Activated CD8-positive, alpha-beta T cell treated with anti-CD3 and anti-CD28 coated beads for 36 hours (primary cell): ENCODE measurements at places on chromosomes 12 and 14. TPM values are rescaled to one million over a fixed set of nuclear protein-coding genes. Genes with fewer than 3 reads are reported as not detected.

SPX gene
- total RNA-seq: not detected

BRF1 gene
- 25.3 TPM for total RNA-seq

ISCA2 gene
- 29.1 TPM for total RNA-seq

OTOGL gene
- not detected for total RNA-seq

GPR65 gene
- total RNA-seq: 16.9 TPM

IFI27 gene
- total RNA-seq: 4.1 TPM

MON2 gene
- 29.0 TPM for total RNA-seq

IL31 gene
- total RNA-seq: not detected

FLRT2 gene
- total RNA-seq: not detected

KRT7 gene
- total RNA-seq: 2.1 TPM

GRCh38 chr12:108358580-108358965 is 19.5 kb upstream of the CMKLR1 start:
- no peak overlapping the region for H3K27ac ChIP-seq
- H3K4me3 ChIP-seq: no peak overlapping the region
- no peak for DNase-seq
- no peaks in the 10 kb centered on the region for H3K36me3 ChIP-seq
- peaks cover 2% of the 10 kb centered on the region for H3K4me1 ChIP-seq
- peaks cover 2% of the 10 kb centered on the region for H3K27me3 ChIP-seq

DNA sequence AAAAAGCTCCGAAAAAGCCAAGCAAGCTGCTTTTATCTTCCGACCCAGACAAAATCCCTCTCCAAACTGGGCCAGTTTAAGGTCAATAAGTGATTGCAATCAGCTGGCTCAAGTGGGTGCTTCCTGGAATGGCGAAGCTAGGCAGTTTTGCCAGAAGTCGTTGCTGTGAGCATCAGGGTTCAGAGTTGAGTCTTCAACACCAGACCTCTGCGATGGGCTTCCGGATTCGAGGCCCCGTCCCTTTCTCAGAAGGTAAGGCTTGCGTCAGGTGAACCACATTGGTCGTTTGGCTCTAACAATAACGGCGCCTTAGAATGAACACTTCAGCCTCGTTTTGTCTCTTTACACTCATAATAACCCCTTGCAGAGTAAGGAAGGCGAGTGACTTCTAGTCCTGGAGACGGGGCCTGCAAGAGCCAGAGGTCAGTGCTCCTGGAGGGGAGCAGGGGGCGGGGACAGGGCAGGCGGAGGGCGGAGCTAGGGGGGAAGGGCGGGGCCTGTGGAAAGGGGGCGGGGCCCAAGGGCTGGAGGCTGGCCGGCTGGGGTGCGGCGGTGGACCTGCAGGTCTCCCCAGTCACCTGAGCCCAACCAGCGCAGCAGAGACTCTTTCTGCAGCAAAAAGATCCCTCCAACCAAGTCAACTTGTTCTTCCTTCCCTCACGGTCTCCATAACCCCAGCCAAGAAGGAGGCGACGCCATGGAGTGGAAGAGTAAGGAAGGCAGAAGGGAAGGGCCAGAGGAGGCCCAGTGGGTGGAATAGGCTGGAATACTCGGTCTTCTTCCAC is 34.0 kb upstream of the NFYB start:
- no peak for DNase-seq
- no peaks in the 10 kb centered on the region for H3K4me1 ChIP-seq
- H3K36me3 ChIP-seq: no peaks in the 10 kb centered on the region
- H3K27ac ChIP-seq: no peak overlapping the region

DNA sequence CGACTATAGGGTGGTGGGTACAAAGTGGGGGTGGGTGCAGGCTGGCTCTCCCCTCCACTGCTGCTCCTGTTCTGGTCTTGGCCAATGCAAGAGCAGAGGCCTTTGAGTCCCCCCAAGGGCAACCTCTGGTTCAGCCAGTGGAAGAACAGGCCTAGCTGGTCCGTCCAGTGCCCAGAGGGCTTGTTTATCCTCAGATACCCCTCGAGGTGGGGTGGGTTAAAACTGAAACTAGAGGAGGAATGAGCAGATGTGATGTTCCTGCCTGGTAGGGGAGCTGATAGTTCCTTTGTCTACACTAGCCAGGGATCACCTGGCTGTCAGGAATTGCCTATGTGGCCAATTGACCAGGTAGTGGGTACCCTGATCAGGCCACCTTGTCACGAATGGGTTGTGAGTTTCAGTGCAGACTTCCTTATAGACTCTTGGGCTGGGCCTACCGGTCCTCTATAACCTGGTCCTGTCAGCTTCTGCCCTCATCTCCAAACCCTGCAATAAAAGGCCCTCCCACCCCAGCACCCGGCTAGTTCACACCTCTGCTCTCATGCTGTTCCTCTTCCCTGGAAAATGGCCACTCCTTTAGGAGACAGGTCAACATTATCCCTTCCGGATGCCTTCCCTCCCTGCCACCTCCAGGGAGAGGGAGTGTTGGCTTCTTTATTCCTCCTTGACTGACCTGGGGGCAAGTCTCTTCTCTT is 10.7 kb upstream of the HSP90AA1 start:
- H3K27me3 ChIP-seq: no peaks in the 10 kb centered on the region
- H3K27ac ChIP-seq: no peak overlapping the region
- H3K4me1 ChIP-seq: peaks cover 22% of the 10 kb centered on the region
- H3K36me3 ChIP-seq: no peaks in the 10 kb centered on the region

DNA sequence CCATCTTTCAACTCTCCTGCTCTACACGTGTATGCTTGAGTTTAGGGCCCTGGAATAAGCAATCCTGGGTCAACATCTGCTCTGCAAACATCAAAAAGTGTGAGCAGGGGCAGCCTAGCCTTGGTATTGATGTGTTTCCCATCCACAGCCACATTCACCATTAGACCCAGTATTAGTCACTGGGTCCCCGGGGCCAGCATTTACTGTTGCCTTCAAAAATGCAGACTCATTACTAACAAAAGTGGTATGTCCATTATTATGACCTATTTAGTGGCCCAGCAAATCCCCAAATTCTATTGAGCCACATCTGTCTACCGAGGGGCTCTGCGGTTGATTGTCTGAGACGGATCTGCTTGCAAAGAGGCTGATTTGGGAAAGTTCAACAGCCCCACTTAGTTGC is 661.8 kb downstream of the DIO2 start:
- H3K4me3 ChIP-seq: no peak overlapping the region
- no peaks in the 10 kb centered on the region for H3K27me3 ChIP-seq
- DNase-seq: no peak

- no peak for DNase-seq
- H3K27ac ChIP-seq: no peak within 1 kb of the TSS
- peaks cover 5% of the 10 kb centered on the region for H3K36me3 ChIP-seq
- no peak within 1 kb of the TSS for H3K4me3 ChIP-seq
Observed at GRCh38 chr12:49094160-49094974, at the start of gene DHH. DHH (minus strand) TSS chr12:49094801; CDS start chr12:49094512, 289 bp downstream.

- H3K4me1 ChIP-seq: no peaks in the 10 kb centered on the region
- H3K27me3 ChIP-seq: no peaks in the 10 kb centered on the region
- no peak overlapping the region for H3K27ac ChIP-seq
- no peak for DNase-seq
- no peak overlapping the region for H3K4me3 ChIP-seq
Observed at GRCh38 chr14:34344318-34344717, 117.7 kb downstream of the SPTSSA start.

DNA sequence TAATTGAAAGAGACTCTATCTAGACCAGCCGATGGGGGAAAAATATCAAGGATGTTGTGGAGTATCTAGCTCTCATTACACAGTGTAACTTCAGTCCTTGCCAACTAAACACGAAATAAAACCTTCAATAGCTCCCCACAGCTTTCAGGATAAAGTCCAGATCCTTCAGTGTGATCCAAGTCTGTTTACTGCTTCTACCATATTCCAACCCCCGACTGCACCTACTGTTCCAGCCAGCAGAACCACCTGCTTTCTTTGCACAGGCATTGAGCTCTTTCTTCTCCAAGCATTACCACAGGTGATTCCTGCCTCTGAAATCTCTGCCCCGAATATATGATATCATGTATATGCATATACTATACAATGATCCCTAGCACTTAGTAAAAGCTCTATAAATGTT is 2.2 kb upstream of the LRRC23 start:
- H3K36me3 ChIP-seq: no peaks in the 10 kb centered on the region
- no peaks in the 10 kb centered on the region for H3K27me3 ChIP-seq
- H3K27ac ChIP-seq: no peak overlapping the region
- DNase-seq: no peak
- peaks cover 12% of the 10 kb centered on the region for H3K4me1 ChIP-seq

GRCh38 chr12:25903603-25904245 is 54.8 kb upstream of the RASSF8 start:
- no peaks in the 10 kb centered on the region for H3K27me3 ChIP-seq
- H3K27ac ChIP-seq: no peak overlapping the region

- peak; percentile 68 for DNase-seq
- no peaks in the 10 kb centered on the region for H3K36me3 ChIP-seq
- H3K27ac ChIP-seq: peak overlapping the region; percentile 43
- H3K27me3 ChIP-seq: peaks cover 29% of the 10 kb centered on the region
- no peaks in the 10 kb centered on the region for H3K4me1 ChIP-seq
Observed at GRCh38 chr14:21723431-21724045, 49.9 kb upstream of the OR4E1 start.

GRCh38 chr14:38078393-38078792 is 129.3 kb upstream of the SSTR1 start:
- H3K27me3 ChIP-seq: no peaks in the 10 kb centered on the region
- no peaks in the 10 kb centered on the region for H3K36me3 ChIP-seq
- peaks cover 53% of the 10 kb centered on the region for H3K4me1 ChIP-seq
- no peak overlapping the region for H3K4me3 ChIP-seq

GRCh38 chr12:117063162-117063911 is 35.9 kb downstream of the TESC start:
- peaks cover 26% of the 10 kb centered on the region for H3K4me1 ChIP-seq
- peak overlapping the region; percentile 13 for H3K4me3 ChIP-seq
- H3K27ac ChIP-seq: peak overlapping the region; percentile 82
- DNase-seq: peak; percentile 63
- no peaks in the 10 kb centered on the region for H3K27me3 ChIP-seq
- no peaks in the 10 kb centered on the region for H3K36me3 ChIP-seq

DNA sequence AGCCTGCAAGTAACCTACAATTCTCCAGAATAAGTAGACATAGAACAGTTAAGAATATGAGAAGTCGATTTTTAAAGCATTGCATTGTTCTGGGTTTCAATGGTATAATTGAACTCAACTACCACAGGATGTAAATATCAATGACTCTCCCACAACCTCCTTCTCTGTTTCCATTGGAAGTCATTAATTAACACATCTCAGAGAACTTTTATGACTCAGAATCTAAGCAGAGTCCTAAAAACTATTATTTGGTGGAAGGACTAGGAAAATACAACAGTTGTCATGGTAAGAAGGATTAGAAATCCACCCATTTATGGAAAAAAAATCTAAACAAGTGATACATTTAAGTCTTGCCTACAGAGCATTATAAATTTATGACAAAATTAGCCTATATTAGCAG is 21.1 kb upstream of the CPNE8 start:
- no peak overlapping the region for H3K4me3 ChIP-seq
- no peaks in the 10 kb centered on the region for H3K36me3 ChIP-seq
- H3K27me3 ChIP-seq: peaks cover 2% of the 10 kb centered on the region
- no peak overlapping the region for H3K27ac ChIP-seq

GRCh38 chr12:43235721-43236120 is 316.3 kb downstream of the ADAMTS20 start:
- H3K4me3 ChIP-seq: no peak overlapping the region
- H3K4me1 ChIP-seq: no peaks in the 10 kb centered on the region
- no peaks in the 10 kb centered on the region for H3K27me3 ChIP-seq
- no peak overlapping the region for H3K27ac ChIP-seq
- no peaks in the 10 kb centered on the region for H3K36me3 ChIP-seq

GRCh38 chr12:53714004-53714403 is 13.2 kb downstream of the CALCOCO1 start:
- no peaks in the 10 kb centered on the region for H3K36me3 ChIP-seq
- no peak overlapping the region for H3K4me3 ChIP-seq
- H3K4me1 ChIP-seq: no peaks in the 10 kb centered on the region
- H3K27ac ChIP-seq: no peak overlapping the region
- H3K27me3 ChIP-seq: no peaks in the 10 kb centered on the region
- no peak for DNase-seq

- no peak overlapping the region for H3K27ac ChIP-seq
- DNase-seq: peak; percentile 17
- no peaks in the 10 kb centered on the region for H3K36me3 ChIP-seq
Observed at GRCh38 chr12:107131832-107132616, 38.7 kb upstream of the CRY1 start.

GRCh38 chr14:93994919-93995682 is 2.0 kb upstream of the CCDC197 start:
- peaks cover 2% of the 10 kb centered on the region for H3K27me3 ChIP-seq
- H3K27ac ChIP-seq: peak overlapping the region; percentile 71
- H3K36me3 ChIP-seq: no peaks in the 10 kb centered on the region
- H3K4me1 ChIP-seq: peaks cover 34% of the 10 kb centered on the region
- peak; percentile 84 for DNase-seq

- DNase-seq: no peak
- peaks cover 6% of the 10 kb centered on the region for H3K4me1 ChIP-seq
- no peak overlapping the region for H3K27ac ChIP-seq
- no peak overlapping the region for H3K4me3 ChIP-seq
Observed at GRCh38 chr12:132200800-132201199, 56.5 kb downstream of the NOC4L start.

DNA sequence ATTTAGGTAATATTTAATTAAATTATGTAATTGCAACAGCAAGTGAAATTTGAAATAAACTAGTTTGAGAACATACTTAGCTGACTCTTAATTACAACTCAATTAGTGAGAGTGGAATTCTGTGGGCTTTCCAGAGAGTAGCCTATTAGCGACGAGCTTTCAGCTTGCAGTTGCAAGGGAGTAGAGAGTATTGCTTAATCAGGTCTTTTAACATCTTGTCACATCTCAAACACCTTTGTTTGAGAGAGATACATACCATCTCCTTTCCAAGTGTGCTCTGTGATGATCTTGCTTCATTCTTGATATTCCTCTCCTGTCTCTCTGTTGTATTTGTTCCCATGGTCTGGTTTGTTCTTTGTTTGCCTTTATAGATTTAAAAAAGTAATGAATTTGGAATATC is 7.7 kb downstream of the PPP4R4 start:
- no peak overlapping the region for H3K4me3 ChIP-seq
- peaks cover 12% of the 10 kb centered on the region for H3K27me3 ChIP-seq
- no peak overlapping the region for H3K27ac ChIP-seq
- H3K36me3 ChIP-seq: no peaks in the 10 kb centered on the region
- H3K4me1 ChIP-seq: peaks cover 12% of the 10 kb centered on the region

DNA sequence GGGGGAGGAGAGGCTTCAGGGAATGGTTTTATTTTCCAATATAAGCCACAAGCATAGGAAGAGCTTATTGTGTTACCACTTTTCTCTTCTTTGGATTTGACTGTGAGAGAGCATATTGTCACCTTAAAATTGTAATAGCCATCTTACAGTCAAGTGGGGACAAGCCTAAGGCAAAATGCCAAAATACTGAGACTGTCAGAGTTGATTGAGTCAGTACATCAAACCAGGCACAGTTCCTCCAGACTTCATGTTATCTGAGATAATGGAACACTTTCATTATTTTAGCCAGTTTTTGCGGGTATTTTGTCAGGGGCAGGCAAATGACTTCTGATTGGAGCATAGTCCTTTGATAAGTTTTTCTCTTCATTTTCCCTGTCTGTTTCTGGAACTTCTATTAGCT is 19.5 kb upstream of the NUBPL start:
- no peaks in the 10 kb centered on the region for H3K4me1 ChIP-seq
- no peaks in the 10 kb centered on the region for H3K36me3 ChIP-seq
- DNase-seq: no peak
- H3K27me3 ChIP-seq: peaks cover 16% of the 10 kb centered on the region
- no peak overlapping the region for H3K4me3 ChIP-seq

GRCh38 chr14:53915364-53916014 is 41.1 kb downstream of the BMP4 start:
- no peaks in the 10 kb centered on the region for H3K36me3 ChIP-seq
- peaks cover 4% of the 10 kb centered on the region for H3K27me3 ChIP-seq
- H3K4me3 ChIP-seq: no peak overlapping the region
- no peaks in the 10 kb centered on the region for H3K4me1 ChIP-seq
- no peak overlapping the region for H3K27ac ChIP-seq
- DNase-seq: no peak

GRCh38 chr14:77059276-77059915 is 30.9 kb upstream of the IRF2BPL start:
- DNase-seq: no peak
- no peak overlapping the region for H3K4me3 ChIP-seq
- no peaks in the 10 kb centered on the region for H3K36me3 ChIP-seq
